ENCODE measurements at places on chromosomes 5 and 9. TPM values are rescaled to one million over a fixed set of nuclear protein-coding genes. Genes with fewer than 3 reads are reported as not detected.

The LCN1 gene
- total RNA-seq: not detected

The PCDHB2 gene
- 33.7 TPM for total RNA-seq

The ESM1 gene
- 0.17 TPM for total RNA-seq

The CDKN2B gene
- total RNA-seq: 18.4 TPM

The KIF2A gene
- 45.4 TPM for total RNA-seq

DNA sequence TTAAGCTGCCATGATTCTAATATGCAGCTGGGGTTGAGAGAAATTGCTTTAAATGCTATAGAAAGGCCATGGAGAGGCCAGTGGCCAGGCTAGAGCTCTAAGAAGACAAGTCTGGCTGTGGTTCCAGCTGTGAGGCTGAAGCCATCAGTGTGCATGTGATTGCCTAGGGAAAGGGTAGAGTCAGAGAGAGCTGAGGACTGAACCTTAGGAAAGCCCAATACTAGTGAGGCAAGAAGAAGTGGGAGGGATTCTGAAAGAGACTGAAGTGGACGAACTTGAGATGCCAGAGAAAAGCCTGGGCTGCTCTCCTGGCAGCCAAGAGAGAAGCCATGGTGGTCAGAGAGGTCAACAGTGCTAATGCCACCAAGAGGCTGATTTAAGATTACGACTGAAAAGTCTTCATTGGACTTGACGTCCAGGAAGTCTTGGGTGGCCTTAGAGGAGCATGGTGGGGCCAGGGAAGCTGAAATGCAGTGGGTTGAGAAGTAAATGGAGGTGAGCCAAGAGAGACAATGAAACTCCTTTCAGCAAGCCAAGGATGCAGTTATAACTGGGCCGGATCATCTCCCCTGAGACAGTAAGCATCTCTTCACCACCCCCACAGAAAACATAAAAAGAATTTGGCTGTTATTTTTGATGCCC, 133.2 kb downstream of the TMEM174 start:
- no peak overlapping the region for H3K27ac ChIP-seq
- H3K36me3 ChIP-seq: peaks cover 3% of the 10 kb centered on the region
- no peak overlapping the region for H3K4me3 ChIP-seq
- peak; percentile 27 for DNase-seq
- peaks cover 93% of the 10 kb centered on the region for H3K27me3 ChIP-seq
- H3K4me1 ChIP-seq: peaks cover 11% of the 10 kb centered on the region

- H3K4me1 ChIP-seq: no peaks in the 10 kb centered on the region
- no peak overlapping the region for H3K4me3 ChIP-seq
- DNase-seq: no peak
- H3K27me3 ChIP-seq: no peaks in the 10 kb centered on the region
Measured at GRCh38 chr9:20788526-20789451, 104.7 kb downstream of the FOCAD start.

DNA sequence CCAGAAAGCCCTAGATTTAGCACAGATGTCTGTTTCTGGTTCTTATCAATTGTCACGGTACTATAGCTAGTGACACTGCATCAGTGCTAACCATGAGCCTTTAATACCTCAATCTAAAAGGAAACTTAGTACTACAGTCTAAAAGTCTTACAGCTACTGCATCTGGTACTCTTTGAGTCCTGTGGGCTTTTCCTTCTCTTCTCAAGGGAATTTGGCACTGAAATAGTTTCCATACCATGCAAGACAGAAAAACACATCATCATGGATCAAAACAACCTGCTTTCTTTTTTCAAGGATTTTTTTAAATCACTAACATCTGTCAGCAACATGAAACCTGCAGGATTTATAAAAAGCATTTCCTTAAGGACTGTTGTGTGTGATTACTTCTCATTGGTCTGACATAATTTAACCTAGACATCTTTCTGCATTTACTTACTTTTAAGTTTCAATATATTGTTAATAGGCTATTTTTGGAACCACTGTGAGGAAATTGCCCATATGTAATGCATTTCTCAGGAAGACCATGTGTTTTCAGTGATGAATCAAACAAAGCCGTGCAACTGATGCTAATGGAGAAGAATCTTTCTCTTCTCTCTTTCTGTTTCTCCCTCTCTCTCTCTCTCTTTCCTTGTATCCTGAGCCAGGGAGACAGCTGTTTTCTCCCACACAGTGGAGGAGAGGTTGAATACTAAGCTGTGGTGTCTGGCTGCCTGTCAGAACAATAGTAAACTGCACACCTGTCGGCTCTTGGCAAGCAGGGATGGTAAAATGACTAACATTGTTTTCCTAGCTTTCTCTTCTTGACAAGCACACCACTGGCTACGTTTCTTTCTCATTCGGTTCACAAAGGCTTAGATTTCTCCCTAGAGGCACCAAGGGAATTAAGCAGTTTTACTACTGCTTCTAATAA, 273.4 kb downstream of the CSNK1G3 start:
- peak overlapping the region; percentile 60 for H3K27ac ChIP-seq
- H3K36me3 ChIP-seq: peaks cover 9% of the 10 kb centered on the region
- no peak for DNase-seq
- H3K4me3 ChIP-seq: peak overlapping the region; percentile 72

DNA sequence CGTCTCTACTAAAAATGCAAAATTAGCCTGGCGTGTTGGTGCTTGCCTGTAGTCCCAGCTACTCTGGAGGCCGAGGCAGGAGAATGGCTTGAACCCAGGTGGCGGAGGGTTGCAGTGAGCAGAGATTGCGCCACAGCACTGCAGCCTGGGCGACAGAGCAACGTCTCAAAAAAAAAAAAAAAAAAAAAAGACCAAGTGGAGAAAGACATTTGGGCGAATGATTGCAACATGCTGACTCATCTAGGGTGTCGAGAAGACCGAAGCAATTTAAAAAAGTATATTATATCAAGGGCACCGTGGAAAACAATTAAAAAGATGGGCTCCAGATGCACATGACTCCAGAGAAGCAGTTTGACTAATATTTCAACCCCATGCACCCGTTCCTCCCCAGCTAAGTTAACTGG, 9.2 kb downstream of the KLF4 start:
- H3K4me3 ChIP-seq: no peak overlapping the region
- H3K27me3 ChIP-seq: peaks cover 6% of the 10 kb centered on the region
- peaks cover 6% of the 10 kb centered on the region for H3K36me3 ChIP-seq
- DNase-seq: no peak
- no peak overlapping the region for H3K27ac ChIP-seq
- no peaks in the 10 kb centered on the region for H3K4me1 ChIP-seq

GRCh38 chr5:53480416-53481158, at the start of gene FST:
FST (plus strand) TSS chr5:53480629; CDS start chr5:53480792, 163 bp downstream.
- peak; percentile 71 for DNase-seq
- peak within 1 kb of the TSS; percentile 93 for H3K4me3 ChIP-seq
- H3K27ac ChIP-seq: peak within 1 kb of the TSS; percentile 81
- H3K27me3 ChIP-seq: peaks cover 80% of the 10 kb centered on the region
- no peaks in the 10 kb centered on the region for H3K36me3 ChIP-seq

DNA sequence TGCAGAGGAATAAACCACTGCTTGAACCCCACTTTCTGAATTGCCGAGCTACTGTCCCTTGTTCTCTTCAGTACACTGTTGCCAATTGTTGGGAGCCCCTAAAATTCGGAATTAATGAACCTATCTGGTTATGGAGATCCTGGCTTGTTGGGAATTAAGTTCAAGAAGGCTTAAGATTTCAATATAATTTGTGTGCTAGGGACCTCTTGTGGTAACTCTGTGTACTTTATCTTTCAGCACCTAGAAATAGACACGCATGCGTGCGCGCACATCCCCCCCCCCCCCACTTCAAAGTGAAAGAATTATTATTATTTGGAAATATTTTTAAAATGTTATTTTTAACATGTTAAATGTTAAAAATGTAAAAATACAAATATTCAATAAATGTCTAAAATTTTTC, 53.3 kb upstream of the FAM169A start:
- DNase-seq: no peak
- no peaks in the 10 kb centered on the region for H3K36me3 ChIP-seq
- no peak overlapping the region for H3K27ac ChIP-seq
- no peaks in the 10 kb centered on the region for H3K27me3 ChIP-seq
- H3K4me1 ChIP-seq: peaks cover 4% of the 10 kb centered on the region
- no peak overlapping the region for H3K4me3 ChIP-seq

DNA sequence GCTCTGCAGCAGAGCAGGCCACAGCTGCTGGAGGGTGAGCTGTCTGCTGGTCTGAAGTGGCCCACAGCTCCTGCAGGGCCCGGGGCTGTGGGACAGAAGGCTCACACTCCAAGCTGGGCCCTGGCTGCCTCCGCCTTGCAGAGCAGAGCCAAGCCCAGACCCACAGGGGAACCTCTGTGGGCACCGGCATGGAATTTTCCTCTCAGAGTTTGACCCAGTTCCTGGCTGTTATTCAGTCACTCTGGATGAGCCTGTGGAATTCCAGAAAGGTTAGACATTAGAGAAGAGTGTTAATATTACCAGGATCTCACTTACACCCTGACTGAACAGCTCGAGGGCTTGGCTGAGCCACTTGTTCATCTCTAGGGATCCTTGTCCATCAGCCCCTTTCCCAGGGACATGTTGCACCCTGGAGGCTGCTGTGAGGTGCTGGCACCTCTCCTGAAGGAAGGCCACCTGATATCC, 17.5 kb downstream of the IL9 start:
- DNase-seq: no peak
- H3K27ac ChIP-seq: no peak overlapping the region
- no peaks in the 10 kb centered on the region for H3K4me1 ChIP-seq
- H3K4me3 ChIP-seq: no peak overlapping the region
- H3K27me3 ChIP-seq: peaks cover 38% of the 10 kb centered on the region
